ENCODE measurements at places on chromosomes 6 and 20.

GRCh38 chr6:36697481-36697903, at the start of gene RAB44:
Gene RAB44, plus strand, starts transcription at chr6:36697826. Its CDS starts 6,410 bp downstream, at chr6:36704236.
- no peak for DNase-seq

DNA sequence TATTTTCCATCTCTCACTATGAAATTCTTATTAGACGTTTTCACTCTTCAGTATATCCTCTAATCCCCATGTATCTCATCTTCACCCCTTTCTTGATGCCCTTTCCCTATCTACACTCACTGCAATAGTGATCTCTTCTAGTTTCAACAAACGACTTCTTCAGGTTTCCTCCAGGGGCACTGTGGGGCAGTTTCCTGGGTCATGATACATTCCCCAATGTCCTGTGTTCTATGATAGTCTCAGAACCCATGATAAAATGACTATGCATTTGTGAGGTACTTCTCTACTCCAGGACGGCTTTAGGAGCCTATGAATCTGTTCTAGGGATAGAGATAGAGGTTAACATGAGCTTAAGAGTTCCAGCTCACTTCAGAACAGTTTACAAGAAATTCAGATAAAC, 183.3 kb downstream of the FOXC1 start:
- DNase-seq = no peak

DNA sequence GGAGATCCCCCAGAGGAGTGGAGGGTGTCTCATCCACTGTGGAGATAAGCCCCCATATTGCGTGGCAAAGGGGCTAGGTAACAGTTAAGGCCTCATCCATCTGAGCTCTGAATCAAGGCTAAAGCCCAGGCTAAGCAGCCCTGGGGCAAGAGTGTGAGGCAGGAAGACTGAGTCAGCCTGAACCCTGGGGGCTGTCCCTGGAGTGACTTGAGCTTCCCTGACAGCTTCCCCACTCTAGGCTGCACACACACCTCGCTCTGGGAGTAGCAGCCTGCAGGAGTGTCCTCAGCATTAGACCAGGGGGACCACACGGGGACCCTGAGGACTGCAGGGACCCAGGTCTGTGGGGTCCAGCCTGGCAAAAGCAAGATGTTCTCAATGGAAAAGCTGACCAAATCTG, 27.9 kb downstream of the UBD start:
- DNase-seq = no peak

GRCh38 chr6:159130846-159131245, 38.4 kb upstream of the FNDC1 start:
- no peak for DNase-seq

GRCh38 chr6:18330548-18331081, 56.5 kb upstream of the RNF144B start:
- DNase-seq = no peak

- DNase-seq = no peak
These were observed 37.9 kb downstream of the TAF4 start for GRCh38 chr20:62027698-62028321.

DNA sequence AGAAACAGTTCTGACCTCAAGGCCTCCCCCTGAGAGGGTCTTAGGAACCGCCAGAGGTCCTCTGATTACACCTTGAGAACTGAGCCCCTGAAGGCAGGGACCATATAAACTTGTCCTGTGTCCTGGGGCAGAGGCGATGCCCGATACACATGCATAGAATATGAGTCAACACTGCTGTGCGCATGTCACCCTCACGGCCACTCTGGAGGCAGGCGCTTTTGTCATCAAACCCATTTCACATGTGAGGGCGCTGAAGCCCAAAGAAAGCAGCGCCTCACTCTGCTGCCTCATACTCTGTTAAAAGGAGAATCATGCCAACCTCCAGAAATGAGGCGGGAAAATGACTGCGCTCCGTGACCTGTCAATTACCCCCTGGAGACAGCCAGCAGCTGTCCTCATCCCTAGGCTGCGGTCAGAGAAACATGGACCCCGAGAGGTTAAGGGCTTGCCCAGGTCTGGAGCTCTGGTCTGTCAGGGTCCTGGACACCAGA, 158.3 kb downstream of the GRM4 start:
- DNase-seq = no peak

GRCh38 chr20:57224641-57225138, 41.8 kb downstream of the BMP7 start:
- DNase-seq = no peak

DNA sequence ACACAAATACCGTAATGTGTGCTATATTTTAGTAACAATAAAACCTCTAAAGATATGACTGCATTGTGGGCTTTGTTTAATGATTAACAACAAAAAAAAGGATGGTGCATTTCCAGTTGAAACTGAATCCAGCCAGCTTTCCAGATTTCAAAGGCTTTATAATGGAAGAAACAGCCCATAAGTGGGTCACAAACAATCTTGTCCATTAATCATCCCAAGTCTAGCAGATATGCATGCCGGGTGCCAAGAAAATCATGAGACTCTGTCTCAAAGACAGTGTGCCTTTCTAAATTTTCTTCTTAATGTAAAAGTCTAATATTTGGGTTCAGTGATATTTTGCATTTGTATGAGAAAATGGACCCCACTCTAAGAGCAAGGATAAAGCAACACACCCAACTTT, 20.6 kb upstream of the LAMP5 start:
- no peak for DNase-seq

DNA sequence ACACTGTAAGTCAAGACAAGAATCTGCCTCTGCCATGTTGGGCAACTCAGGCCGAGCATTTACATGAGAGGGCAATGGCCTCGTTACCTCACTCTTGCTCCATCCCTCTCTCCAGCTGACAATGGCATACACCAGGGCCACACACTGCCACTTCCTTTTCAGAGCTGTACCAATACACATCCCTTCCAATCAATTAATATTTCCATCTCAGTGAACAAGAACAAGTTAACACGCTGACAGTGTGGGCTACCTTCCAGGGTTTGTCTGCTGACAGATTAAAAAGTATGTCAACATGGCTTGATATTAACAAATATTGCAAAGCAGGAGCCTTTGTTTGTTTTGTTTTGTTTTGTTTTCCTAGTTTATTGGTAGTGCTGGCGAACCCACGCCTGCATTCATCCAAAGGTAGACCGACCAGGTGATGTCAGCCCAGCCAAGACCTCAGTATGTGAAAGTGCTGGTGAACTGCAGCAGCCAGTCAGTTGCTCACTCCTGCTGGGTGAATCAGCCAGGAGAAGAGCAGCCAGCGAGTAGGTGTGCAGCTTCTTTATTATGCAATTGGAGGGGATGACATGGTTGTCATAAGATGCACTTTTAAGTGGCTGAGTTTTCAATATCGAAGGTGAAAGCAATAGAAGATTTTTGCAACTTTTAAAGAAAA, 487.3 kb upstream of the JARID2 start:
- no peak for DNase-seq

- DNase-seq = no peak
These were observed 34.8 kb downstream of the PPP1R16B start for GRCh38 chr20:38840053-38840893.
